ENCODE measurements at places on chromosomes 3 and 15.

DNA sequence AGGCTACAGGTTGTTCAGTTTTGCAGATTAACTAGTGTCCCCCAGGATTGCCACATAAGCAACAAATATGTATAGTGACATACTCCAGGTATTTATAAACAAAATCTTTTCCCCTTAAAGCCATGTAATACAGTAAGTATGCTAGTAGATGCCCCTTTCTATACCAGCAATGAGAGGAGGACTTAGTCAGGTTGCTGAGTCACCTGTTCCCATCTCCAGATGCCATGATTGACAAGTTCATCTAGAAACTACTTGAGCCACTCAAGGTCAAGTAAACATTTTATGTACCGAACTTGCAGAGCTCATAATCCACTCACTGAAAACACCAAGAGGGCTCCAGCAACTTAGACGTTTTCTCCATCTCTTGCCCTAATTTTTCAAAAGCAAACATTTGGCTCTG lies 18.2 kb downstream of the SLC9A9 start:
- no peak for DNase-seq

DNA sequence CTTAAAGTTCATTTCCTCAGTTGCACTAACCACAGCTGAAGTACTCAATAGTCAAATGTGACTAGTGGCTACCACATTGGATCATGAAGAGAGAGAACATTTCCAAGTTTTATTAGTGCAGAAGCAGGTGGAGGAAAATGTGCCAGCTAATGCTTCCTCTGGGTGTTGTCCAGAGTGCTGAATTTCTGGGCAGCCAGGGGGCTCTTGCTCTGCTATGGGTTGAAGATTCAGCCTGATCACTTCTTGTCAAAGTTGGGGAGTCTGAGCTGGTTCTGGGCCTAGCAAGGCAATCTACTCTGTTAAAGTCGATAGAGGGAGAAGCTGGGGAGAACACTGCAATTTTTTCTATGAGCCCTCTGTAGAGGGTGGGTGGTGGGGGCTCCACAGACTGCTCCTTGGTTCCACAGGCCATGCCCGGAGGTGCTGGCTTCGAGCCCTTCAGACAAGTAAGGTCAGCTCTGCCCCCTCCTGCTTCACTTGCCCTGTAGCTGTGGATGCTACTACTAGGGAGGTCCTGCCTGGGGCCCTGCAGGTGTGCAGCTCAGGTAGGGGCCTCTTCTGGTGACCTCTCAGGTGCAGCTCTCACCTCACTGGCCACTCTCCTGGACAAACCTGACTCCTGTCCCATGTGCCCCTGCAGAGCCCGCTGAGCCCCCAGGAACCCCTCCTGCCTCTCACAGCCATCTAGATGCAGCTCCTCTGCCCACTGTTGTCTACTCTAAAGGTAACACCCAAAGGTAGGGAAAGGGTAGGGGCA lies 8.2 kb downstream of the ALG3 start:
- no peak for DNase-seq

DNA sequence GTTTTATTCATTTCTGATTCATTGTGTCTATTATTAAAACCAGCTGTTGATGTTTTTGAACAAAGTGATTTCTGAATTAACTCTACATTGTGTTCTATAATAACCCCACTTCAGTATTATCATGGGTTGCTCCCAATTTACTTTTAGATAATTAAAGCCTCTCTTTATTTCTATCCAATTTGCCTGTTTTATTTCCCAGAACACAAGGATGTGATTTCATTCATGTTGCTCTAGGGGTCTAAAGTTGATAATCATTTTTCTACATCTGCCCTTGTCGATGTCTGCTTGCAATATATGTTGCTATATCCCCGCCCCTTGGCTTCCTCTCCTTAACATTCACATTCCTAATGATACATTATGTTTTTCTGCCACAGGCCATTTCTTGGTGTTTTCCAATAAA lies 747.3 kb downstream of the CADM2 start:
- DNase-seq: no peak

GRCh38 chr15:62306851-62307504 lies 141.9 kb upstream of the C2CD4B start:
- no peak for DNase-seq

- DNase-seq: no peak
Observed at GRCh38 chr3:114830652-114831051, 316.4 kb downstream of the ZBTB20 start.

DNA sequence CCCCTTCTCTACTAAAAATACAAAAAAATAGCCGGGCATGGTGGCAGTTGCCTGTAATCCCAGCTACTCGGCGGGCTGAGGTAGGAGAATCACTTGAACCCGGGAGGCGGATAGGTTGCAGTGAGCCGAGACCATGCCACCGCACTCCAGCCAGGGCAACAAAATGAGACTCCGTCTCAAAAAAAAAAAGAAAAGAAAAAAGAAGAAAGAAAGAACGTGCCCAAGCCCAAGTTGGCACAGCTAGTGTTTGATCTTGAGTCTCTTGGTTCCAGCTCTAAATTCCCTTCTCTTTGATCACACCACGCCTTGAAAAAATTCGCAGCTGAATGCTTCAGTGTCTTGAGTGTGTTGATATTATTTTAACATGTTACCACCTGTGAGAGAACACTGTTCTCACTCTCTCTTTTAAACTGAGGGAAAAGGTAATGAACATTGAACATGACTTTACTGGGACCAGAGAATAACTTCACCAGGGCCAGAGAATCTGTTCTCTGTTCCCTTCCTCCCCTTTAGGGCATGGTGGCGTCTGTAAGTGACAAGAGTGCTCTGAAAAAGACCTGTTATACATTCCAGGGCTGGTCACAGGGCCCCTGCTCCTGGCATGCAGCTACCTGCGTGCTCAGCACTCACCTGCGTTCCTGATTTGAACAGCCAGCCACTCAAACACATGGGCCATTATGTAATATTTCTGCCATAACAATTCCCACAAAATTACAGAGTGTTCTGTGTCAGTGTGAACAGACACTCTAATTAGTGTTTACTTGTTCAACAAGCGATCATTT lies 19.0 kb downstream of the SLCO3A1 start:
- DNase-seq: no peak

DNA sequence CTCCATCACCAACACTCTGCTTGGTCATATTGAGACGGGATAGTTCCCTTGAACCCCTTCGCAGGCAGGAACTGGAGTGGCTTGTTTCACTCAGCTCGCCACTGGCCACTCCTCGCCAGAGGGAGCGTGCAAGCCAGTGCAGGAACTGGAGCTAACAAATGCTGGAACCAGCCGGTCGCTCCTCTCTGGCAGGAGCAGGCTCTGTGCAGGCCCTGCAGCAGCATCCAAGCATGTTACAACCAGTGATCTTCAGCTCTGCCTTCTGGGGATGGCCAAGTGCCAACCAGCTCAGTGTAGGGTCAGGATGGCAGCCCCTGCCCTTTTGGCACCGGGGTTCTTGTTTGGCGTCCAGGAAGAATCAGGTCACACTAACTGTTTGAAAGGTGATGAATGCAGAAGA lies 329.0 kb upstream of the AZI2 start:
- DNase-seq: no peak

- DNase-seq: no peak
Observed at GRCh38 chr3:42289026-42289425, 23.0 kb upstream of the CCK start.

GRCh38 chr3:150096700-150097587 lies 126.2 kb upstream of the PFN2 start:
- DNase-seq: no peak

DNA sequence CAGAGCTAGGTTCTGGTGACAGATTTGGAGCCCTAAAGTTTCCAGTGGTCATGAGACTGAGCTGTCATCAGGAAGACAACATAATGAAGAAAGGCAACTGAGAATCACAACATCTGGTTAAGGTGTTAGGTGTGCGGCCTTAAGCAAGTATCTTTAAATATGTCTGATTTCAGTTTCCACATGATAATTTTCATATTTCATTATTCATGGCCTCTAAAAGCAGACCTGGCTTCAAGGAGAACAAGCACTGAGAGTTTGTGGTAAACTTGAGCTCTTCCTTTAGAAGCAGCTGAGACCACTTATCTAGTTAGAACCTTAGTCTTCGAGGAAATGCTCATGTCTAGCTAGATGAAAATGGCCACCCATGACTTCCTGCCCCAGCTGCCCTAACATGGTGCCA lies 25.7 kb upstream of the MYLK start:
- DNase-seq: no peak

GRCh38 chr15:98322581-98322980 lies 325.8 kb upstream of the IGF1R start:
- no peak for DNase-seq

GRCh38 chr3:151282921-151283320 lies 4.6 kb upstream of the P2RY14 start:
- no peak for DNase-seq

DNA sequence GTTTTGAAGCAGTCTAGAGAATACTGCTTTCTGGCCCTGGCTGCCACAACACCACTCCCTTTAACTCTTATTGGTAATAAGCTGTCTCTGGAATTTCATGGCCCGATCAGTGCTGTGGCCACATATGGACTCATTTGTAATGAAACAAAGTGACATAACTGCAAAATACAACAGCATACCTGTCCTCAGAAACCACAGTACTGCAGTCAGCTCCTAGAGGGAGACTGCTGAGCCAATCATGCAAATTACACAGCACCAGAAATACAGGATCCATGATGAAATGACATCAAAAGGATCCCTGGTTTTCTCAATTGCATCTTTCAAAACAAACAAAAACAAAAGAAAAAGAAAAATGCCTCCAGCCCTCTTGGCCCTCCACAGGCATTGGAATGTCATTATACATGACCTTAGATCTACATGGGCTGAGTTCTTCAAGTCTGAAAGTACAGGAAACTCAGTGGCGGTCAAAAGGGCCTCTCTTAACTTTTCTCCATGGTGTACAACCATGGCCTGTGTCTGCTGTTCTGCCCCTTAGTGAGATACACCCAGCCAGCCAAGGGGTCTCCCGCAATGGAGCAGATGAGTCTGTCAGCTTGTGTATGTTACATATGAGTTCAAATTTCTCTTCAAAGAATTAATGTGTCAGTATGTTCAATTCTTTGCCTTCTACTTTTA lies 24.9 kb upstream of the KBTBD12 start:
- DNase-seq: no peak

DNA sequence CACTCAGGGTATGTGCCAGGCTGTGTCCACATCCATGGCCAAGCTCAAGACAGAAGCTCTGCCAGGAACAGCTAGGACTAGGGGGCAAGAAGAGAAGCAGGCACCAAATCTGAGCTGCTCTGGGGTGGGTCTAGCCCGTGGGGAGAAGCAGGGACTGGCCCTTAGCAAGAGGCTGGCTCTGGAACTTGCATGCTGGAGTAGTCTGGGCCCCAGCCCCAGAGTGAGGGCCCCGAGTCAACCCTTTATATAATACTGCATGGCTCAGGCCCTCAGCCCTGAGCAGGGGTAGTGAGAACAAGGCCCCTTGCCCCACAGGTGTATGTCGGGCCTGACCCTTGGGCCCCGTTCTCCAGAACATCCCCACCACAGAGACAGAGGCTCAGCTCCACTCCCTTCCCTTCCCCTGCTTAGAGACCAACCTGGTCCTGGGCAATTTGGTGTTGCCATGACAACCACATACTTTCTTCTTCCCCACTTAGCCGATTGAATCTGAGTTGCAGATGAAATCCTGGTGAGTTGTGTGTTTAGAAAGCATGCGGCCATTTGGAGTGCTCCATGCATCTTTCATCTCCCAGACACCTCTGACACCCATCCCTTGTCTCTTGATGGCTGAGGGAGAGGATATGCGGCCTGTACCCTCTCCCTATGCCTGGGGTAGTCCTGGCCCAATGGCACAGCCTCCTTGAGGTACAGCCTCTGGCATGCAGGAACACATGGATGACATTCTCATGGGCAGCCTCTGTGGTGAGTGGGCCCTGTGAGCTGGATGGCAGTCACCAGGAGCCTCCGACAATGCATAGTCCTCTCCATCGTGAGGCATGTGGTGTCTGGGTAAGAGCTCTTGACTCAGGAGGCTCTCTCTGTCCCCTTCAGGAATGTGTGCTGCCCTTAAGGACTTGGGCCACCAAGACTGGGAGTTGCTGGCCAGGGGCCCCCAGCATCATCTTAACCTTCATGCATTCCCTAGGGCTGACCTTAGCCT lies 29.2 kb upstream of the SFMBT1 start:
- no peak for DNase-seq

DNA sequence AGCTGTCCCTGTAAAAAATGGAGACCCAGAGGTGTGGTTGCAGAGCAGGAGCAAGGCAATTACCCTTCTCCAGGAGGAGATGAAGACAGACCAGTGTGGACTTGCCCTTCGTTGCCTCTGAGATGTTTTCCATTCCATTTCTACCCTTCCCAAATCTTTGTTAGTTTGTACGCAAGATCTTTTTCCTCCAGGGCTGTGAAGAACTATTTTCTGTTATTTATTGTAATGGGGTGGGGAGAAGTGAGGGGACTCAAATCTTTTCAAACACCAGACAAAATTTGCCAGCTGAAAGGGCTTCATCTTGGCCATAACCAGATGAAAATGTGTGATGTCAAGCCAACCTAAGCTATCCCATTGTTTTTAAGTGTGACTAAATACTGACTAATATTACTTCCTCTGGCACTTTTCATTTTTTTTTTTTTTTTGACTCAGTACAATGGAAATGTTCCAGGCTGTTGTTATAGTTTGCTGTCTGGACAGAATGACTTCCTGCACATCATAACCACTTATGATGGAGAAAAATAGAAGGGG lies 271.3 kb upstream of the TPRG1 start:
- DNase-seq: no peak

GRCh38 chr3:193569119-193569518 lies 14.4 kb upstream of the ATP13A4 start:
- DNase-seq: no peak

DNA sequence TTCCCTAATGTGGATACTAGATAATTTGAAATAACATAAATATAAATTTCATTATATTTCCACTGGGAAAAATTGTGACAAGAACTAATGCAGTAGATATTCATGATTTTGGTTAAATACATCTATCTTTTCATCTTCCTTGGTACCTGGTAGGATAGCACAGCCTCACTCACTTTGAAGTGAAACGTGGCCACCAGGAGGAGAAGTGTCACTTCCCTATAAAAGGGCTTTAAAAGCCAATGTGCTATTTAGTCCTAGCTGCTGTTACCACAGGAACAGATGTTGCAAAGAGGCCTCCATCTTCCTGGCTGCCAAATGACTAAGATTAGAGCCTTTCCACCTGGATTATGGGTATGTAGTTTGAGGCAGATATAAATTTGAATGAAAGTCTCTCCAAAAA lies 140.0 kb downstream of the PLOD2 start:
- no peak for DNase-seq

GRCh38 chr3:189554868-189555557 lies 76.2 kb upstream of the TP63 start:
- DNase-seq: no peak

GRCh38 chr3:194686816-194687637 lies 1.3 kb downstream of the FAM43A start:
- no peak for DNase-seq

DNA sequence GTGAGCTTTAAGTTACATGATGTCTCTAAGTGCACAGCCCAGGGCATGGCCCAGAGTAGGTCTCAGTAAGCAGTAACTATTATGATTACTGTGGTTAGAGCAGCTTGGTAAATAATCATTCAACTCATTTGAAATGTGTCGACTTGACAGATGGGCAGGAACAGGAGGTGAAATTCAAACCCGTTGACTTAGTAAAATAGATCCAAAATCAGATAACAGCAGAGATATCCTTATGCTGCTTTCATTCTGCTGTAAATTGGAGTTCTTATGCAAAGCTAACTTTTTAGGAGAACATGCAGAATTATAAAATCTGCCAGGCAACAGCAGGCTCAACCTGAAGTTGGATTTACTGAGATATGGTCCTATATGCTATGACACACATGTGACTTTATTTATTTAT lies 118.7 kb upstream of the KLHL25 start:
- no peak for DNase-seq

- no peak for DNase-seq
Observed at GRCh38 chr3:94372026-94372425, 309.2 kb downstream of the NSUN3 start.
